ENCODE measurements at places on chromosomes 12 and 14.

DNA sequence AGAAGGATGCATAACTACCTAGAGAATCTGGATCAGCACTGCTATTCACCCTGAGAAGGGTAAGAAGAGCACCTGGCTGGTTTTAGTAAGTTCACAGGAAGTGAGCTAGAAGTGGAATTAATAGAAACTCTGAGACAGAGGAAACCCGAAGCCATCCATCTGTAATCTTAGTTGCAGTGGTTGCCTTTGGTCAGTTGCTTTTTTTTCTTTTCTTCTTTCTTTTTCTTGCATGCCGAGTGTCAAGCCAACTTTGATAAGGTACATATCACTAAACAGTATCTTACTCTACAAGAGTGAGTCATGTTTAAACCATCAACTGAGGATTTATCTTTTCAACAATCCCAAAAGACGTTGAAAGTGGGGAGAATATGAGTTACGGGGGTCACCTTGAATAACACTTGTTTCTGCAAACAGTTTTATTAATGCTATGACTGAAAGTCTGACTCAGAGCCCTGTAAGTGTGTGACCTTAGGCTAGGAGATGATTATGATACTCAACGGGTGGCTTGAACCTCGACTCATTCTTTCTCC is 26.7 kb downstream of the C12orf75 start:
- DNase-seq, result peak; percentile 58

DNA sequence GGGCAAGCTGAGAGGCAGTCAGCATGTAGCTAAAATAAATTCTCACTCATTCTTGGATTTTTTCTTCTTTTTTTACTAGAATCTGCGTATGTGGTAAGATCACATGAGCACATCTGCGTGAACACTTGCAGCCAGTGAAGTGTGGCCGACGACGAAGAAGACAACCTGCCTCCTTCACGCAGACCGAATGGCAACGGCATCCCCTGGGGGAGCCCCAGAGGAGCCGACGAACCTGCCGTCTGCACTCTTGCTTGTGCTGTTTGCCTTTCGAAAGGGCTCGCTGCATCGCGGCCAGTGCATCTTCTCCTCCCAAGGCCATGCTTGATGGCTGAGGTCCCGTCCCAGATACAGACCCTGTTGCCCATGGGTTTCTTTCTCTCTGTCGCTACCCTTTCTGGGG is 113.8 kb downstream of the KCNK10 start:
- no peak for DNase-seq

- DNase-seq, result peak; percentile 54
Observed at GRCh38 chr12:43758247-43758727, 303 bp downstream of the PUS7L start.

DNA sequence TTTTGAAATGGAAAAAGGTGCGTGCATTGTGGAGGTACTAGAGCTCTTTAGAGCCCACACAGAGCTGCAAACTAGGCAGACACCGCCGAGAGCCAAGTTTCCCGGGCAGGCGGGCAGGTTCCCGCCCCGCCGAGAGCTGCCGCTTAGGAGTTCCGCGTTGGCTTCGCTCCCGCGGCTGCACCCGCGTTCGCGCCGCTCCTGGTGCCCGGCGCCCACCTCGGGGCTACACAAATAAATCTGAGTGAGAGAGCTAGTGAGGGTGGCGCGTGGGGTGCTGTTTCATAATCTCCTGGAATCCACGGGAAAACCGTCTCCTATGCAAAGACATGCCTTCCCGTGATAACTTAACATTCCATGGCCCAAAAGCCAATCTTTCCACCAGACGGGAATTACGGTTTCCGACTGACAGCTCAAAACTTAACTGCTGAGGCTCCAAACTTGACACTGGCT is 645 bp downstream of the KITLG start:
- DNase-seq, result peak; percentile 40

GRCh38 chr12:24902511-24903328 is 46.2 kb downstream of the BCAT1 start:
- DNase-seq, result peak; percentile 55

DNA sequence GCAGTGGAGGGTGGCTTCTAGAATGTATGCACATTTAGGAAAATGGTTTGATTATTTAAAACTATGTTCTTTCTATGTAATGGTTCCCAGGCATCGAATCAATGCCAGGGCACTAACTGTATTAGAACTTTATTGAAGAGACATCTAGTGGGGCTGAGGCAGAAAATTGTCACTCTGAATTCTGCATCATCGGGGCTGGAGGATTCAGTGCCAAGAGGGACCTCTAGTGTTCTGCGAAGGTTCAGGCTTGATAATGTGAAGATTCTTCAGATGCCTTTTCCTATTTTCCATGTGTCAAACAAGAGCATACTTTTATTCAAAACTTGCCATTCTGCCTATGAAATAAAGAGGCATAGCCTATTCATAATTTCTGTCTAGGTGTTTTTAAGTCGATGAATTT is 146.3 kb downstream of the CAND1 start:
- DNase-seq, result peak; percentile 35

DNA sequence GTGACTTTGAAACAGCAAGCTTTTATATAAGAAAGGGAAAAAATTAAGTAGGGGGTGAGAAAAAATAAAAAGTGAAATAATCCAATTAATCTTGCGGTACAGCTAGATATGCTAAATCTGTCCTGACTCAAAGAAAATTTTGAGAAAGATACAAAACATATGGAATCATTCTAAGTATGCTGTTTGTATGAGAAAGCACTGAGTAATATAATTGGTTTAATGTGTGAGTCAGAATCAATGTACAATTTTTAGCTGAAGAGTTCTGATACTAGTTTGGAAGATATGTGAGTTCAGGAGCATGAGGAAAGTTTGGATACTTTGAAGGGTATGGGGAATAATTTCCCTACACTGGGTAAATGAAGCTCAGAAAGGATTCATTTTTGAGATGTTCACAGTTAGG is 190.9 kb upstream of the RASSF8 start:
- DNase-seq, result no peak
